ENCODE measurements at places on chromosomes 2 and 18. TPM values are rescaled to one million over a fixed set of nuclear protein-coding genes. Genes with fewer than 3 reads are reported as not detected.

GRCh38 chr2:170313992-170314348 is 136.0 kb downstream of the MYO3B start:
- no peak for DNase-seq

DNA sequence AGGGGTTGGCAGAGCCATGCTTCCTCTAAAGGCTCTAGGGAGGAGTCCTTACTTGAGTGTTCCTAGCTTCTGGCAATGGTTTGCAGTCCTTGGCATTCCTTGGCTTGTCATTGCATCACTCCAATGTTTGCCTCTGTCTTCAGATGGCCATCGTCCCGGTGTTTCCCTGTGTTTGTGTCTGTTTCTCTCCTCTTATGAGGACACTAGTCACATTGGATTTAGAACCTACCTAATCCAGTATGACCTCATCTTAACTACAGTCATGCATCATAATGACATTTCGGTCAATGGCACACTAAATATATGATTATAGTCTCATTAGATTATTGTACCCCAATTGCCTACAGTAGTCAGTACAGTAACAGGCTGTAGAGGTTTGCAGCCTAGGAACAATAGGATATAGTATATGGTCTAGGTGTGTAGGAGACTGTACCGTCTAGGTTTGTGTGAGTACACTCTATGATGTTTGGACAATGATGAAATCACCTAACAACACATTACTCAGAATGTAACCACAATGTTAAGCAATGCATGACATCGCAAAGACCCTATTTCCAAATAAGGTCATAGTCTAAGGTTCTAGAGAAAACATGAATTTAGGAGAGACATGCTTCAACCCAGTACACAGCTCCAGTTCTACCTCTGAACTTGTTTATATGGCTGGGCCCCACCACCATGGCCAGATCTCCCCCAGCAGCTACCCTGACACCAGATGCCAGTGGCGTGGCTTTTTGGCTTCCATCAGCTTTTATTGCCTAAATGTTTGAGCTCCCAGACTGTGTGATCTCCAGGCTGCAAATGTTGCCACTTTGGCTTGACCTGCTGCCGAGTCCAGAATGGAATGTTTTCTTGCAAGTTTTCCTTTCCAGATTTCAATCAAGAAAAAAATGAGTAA is 22.1 kb downstream of the SRD5A2 start:
- no peak for DNase-seq

GRCh38 chr2:74250189-74250631 is 51.8 kb downstream of the MTHFD2 start:
- DNase-seq = no peak

FSIP2 gene
- total RNA-seq = 0.50 TPM

- no peak for DNase-seq
These were observed 177.9 kb upstream of the RAB6C start for GRCh38 chr2:129801575-129801974.

DNA sequence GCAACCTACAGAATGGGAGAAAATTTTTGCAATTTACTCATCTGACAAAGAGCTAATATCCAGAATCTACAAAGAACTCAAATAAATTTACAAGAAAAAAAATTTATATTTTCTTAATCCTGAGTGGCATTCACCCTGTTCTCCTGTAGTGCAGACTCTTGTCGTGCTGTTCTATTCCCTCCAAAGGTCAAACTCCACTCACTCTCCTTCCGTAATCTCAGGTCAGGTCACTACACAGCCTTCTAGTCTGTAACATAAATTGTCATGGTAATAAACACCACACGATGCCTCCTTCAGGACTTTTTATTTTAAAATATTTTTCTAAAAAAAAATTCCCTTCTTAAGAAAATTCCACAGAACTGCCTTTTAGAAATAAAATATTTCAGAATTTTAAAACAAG is 417.9 kb upstream of the GCFC2 start:
- no peak for DNase-seq

GRCh38 chr18:78517328-78517727 is 462.3 kb upstream of the SALL3 start:
- DNase-seq = no peak

LIMS3 gene
- 3.0 TPM for total RNA-seq

RAB6C gene
- total RNA-seq = not detected

WBP1 gene
- total RNA-seq = 32.7 TPM

DNA sequence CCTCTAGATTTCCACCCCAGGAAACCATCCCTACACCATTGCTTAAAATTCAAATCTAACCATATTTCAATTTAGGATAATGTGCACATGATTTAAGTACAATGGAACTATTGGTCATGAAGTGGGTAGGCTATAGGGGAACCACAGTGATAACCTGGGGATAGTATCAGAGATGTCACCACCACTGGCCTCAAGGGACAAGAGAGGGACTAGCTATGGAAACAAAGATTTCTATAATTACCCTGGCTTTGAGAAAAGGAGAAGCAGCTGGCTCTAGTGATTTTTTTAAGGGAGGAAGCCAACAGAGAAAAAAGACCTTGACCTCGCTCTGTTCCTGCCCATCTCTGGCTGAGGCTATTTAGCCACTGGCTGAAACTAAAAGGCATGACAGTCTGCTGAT is 132.0 kb downstream of the MEP1B start:
- DNase-seq = no peak

CENPA gene
- total RNA-seq = 9.6 TPM

DNA sequence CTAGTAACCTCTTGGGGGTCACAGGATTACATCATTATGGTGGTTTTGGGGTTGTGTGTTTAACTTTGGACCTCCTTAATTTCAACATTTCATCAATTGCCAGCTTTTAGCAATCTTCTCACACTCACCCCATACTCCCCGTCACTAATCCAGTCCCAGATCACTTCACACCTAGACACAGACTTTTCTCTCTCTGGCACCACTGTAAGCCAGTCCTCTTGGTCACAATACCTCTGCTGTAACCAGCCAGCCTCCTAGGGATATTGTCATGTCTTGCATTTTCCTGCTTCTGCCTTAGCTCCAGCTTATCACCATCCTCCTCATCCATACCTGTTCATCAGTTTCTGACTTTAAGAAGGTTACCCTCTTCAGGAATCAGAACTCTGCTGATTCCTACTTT is 1.6 kb upstream of the STK17B start:
- DNase-seq = no peak

- DNase-seq = peak; percentile 81
These were observed 680 bp upstream of the LBH start for GRCh38 chr2:30230497-30231211.

DNA sequence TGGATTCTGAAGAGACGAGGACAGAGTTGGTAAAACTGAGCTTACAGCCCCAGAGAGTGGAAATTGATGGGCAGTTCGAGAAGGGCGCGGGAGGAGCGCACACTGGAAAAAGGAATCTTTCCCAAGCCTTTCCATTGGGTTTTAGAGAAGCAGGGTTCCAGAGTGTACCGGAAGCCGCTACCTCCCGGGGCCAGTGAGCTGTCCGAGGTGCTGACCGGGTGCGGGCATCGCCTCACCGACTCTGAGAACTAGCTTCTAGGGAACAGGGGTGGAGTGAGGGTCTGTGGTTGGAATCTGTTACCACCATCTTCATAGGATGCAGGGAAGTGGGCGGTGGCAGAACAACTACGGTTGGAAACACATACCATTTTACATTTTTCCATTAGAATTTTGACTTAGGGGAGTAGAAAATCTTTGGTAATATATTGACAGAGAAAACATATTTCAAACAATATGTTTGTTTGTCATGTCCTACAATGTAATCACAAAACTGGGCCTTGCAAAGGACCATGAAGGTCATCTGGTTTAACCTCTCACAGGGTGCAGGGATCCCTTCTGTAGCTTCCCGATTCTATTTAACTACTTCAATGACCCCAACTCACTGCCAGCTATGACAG is 724 bp downstream of the NMS start:
- DNase-seq = no peak

DNA sequence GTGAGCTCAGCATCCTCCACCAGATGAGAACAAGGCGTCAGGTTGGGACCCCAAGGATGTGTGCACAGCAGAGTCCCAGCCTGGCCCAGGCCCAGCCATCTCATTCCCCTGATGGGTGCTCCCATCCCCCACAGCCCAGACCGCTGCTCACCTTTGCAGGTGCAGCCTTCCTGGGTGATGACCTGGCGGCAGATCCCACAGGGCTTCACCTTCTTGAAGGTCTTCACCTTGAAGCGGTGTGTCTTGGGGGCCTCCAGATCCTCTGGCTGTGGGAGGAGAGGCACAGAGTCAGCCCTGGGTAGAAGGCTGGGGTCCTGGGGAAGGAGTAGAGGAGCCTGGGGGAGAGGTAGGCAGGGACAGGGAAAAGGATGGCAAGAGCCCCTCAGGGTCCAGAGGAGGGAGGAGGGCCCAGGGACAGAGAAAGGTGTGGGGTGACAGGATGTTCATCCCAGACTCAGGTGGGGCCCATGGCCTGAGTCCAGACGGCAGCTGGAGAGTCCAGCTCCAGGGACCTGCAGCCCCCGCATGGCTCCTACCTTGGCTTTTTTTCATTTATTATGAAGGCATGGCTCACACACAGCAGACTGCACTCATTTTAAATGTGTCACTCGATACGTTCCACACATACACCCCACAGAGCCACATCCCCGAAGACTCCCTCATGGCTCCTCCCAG is 11.9 kb downstream of the TNS1 start:
- DNase-seq = no peak

CDH19 gene
- total RNA-seq = 12.8 TPM

DNA sequence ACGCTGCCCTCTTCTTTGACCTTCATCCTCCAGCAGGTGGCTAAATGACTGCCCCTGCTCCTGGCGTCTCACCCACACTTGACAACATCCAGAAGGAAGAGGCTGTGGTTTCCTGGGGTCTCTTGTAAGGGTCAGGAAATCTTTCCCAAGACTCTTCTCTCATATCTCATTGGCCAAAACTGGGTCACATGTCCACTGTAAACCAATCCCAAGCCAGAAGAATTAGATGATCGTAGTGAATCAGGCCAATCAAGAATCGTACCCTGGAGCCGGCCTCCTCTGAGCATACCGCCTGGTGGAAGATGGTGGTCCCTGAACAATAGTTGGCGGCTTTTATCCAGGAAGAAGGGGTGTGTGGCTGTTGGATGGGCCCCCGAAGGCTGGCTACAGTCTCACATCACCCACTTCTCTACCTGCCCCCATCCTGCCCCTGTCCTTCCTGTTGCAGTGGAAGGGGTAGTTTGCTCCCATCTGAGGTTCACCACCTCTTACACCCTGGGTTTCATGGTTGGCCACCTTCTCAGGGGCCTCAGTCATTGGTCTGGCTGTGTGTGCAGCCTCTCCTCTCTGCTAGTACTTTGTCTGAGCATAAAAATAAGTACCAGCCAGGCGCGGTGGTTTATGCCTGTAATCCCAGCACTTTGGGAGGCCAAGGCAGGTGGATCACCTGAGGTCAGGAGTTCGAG is 3.8 kb downstream of the SAG start:
- DNase-seq = no peak

POTEI gene
- total RNA-seq = not detected

GRCh38 chr2:65870826-65871225 is 438.4 kb upstream of the SPRED2 start:
- DNase-seq = no peak

DNA sequence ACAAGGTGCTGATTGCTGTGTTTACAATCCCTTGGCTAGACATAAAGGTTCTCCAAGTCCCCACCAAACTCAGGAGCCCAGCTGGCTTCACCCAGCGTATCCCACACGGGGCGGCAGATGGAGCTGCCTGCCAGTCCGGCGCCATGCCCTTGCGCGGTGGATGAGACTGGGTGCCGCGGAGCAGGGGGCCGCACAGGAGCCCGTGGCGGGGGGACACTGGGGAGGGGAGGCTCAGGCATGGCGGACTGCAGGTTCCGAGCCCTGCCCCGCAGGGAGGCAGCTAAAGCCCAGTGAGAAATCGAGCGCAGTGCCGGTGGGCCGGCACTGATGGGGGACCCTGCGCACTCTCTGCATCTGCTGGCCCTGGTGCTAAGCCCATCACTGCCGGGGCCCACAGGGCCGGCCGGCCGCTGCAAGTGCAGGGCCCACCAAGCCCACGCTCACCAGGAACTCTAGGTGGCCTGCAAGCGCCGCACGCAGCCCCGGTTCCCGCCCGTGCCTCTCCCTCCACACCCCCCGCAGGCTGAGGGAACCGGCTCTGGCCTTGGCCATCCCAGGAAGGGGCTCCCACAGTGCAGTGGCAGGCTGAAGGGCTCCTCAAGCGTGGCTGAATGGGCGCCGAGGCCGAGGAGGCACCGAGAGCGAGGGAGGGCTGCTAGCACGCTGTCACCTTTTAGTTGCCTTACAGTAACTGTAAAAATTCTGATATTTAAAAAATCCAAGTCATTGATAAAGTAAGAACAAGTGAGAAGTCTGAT is 930.0 kb upstream of the FSHR start:
- DNase-seq = no peak

MARCHF4 gene
- not detected for total RNA-seq

FBXO11 gene
- total RNA-seq = 33.2 TPM

DNA sequence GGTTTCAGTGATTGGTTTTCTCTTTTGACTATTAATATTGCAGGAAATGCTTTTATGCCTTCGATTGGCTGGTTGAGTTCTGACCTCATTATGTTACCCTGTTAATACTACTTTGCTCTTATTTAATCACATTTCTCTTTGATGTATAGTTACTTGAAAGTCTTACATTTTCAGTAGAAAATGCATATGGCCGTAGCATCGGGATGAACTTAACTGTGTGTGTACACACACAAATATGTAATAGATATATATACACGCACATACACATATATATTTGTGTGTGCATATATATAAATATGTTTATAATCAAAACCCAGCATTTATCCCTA is 1.6 kb downstream of the EPC2 start:
- DNase-seq = no peak

- DNase-seq = no peak
These were observed 9.4 kb downstream of the ZNF24 start for GRCh38 chr18:35334821-35335220.

DNA sequence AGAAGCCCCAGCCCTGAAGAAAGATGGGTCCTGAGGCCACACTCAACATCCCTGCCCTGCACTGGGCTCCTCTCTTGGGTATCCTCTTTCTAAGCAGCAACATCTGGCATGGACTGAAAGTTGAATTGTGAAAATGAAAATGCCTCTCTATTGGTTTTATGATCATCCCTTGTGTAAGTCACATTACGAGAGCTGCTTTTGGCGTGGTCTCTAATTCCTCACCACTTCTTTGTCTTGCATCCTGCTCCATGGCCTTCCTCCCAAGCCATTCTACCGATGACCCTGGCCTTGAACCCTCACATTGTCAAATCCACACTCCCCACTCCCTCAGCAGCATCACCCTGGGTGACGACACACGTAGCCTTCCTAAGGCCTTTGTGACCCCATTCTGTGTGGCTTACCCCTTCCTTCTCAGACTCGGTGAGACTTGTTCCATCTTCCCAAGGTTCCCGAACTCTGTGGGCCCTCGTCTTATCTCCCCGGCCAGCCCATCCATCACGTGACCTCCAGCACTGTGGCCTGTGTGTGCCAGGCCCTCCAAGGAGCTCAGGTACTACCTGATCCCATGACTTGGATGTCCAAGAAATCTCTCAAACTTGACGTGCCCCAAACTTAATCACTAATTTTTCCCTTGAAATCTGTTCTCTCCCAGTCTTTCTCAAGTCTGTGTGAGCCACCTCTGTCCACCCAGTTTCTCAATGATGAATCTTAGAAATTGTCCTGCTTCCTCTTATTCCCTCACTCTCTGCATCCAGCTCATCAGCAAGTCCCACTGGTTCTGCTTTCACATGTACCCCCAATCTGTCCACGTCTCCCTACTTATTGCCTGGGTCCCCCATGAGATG is 194.7 kb upstream of the HS6ST1 start:
- no peak for DNase-seq

- no peak for DNase-seq
These were observed 2.6 kb upstream of the TNFAIP6 start for GRCh38 chr2:151354807-151355206.

- no peak for DNase-seq
These were observed 38.2 kb upstream of the PPM1B start for GRCh38 chr2:44130441-44130840.

All from heart left ventricle (tissue), 16 donors.